ENCODE measurements at places on chromosomes 5 and 9. TPM values are rescaled to one million over a fixed set of nuclear protein-coding genes. Genes with fewer than 3 reads are reported as not detected.

DNA sequence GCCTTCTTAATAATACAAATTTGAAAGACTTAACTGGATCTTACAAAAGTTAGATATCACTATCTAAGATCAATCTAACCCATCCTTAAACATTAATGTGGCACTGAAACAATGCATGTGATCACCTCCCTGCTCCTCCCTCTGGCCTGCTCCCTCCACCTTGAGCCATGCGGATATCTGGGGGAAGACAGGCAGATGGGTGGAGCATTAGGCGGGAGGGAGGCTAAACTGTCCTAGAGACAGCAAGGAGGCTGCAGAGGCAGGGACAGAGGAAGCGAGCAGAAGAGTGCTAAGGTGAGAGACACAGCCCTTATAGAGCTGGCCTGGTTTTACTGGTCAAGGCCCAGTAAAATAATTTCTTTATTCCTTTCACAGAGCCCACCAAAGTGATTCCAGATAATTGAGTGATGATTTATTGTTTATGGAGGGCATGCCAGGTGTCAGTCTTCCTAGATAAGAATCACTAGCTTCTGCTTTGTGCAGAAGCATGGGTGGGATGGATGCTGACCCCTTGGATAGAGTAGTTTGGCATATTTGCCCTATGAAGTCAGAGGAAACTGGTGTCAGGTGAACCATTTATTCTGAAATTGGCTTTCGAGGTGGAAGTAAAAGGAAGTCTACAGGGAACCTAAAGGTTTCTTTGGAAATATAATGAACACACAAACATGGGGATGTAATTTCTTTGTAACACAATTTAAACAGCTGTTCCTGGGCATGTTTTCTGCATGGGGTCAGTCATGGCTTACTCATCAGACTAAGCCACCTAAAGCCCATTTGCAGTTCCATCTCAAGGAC, 188.3 kb downstream of the GNAQ start:
- no peak for DNase-seq
- no peak overlapping the region for H3K4me3 ChIP-seq
- H3K27me3 ChIP-seq: no peaks in the 10 kb centered on the region

The CCDC187 gene
- total RNA-seq: 0.10 TPM

DNA sequence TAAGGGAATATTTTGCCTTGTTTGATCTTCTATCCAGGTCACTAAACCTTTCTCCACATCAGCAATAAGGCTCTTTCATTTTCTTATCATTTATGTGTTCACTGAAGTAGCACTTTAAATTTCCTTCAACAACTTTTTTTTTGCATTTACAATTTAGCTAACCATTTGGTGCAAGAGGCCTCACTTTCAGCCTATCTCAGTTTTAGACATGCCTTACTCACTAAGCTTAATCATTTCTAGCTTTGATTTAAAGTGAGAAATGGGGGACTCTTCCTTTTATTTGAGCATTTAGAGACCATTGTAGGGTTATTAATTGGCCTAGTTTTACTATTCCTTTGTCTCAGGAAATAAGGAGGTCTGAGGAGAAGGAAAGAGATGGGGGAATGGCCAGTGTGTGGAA, 250.5 kb downstream of the AUH start:
- H3K4me1 ChIP-seq: no peaks in the 10 kb centered on the region
- H3K27me3 ChIP-seq: peaks cover 3% of the 10 kb centered on the region
- H3K36me3 ChIP-seq: no peaks in the 10 kb centered on the region
- no peak overlapping the region for H3K27ac ChIP-seq

The CYLC2 gene
- not detected for total RNA-seq

- peak overlapping the region; percentile 69 for H3K27ac ChIP-seq
- H3K36me3 ChIP-seq: peaks cover 48% of the 10 kb centered on the region
- no peak overlapping the region for H3K4me3 ChIP-seq
- H3K27me3 ChIP-seq: no peaks in the 10 kb centered on the region
- peaks cover 70% of the 10 kb centered on the region for H3K4me1 ChIP-seq
Observed at GRCh38 chr5:172858990-172859811, 25.1 kb downstream of the ERGIC1 start.

GRCh38 chr5:14211818-14212803, 69.0 kb downstream of the TRIO start:
- H3K4me1 ChIP-seq: peaks cover 24% of the 10 kb centered on the region
- no peaks in the 10 kb centered on the region for H3K36me3 ChIP-seq
- no peak overlapping the region for H3K4me3 ChIP-seq
- H3K27me3 ChIP-seq: no peaks in the 10 kb centered on the region

The SLC34A3 gene
- total RNA-seq: not detected

DNA sequence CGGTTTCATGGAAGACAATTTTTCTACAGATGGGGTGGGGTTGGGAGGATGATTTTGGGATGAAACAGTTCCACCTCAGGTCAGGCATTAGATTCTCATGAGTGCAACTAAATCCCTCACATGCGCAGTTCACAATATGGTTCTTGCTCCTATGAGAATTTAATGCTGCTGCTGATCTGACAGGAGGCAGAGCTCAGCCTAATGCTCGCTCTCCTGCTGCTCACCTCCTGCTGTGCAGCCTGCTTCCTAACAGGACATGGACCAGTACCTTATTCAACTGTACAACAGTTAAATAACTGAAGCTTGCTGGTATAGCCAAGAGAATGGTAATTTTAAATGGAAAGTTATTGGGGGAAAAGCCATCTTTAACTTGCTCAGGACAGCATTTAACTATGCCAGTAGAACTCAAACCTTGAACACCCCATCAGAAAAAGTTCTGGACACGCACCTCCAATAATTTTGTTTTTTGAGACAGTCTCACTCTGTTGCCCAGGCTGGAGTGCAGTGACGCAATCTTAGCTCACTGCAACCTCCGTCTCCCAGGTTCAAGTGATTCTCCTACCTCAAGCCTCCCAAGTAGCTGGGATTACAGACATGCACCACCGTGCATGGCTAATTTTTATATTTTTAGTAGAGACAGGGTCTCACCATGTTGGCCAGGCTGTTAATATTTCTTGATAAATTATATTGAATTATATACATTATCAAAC, 27.7 kb downstream of the HMGCR start:
- H3K36me3 ChIP-seq: peaks cover 36% of the 10 kb centered on the region
- H3K27ac ChIP-seq: no peak overlapping the region
- no peak overlapping the region for H3K4me3 ChIP-seq
- no peaks in the 10 kb centered on the region for H3K4me1 ChIP-seq
- H3K27me3 ChIP-seq: no peaks in the 10 kb centered on the region

GRCh38 chr9:81669041-81669651, 20.2 kb downstream of the TLE1 start:
- no peaks in the 10 kb centered on the region for H3K27me3 ChIP-seq
- H3K4me3 ChIP-seq: no peak overlapping the region
- peaks cover 56% of the 10 kb centered on the region for H3K36me3 ChIP-seq

DNA sequence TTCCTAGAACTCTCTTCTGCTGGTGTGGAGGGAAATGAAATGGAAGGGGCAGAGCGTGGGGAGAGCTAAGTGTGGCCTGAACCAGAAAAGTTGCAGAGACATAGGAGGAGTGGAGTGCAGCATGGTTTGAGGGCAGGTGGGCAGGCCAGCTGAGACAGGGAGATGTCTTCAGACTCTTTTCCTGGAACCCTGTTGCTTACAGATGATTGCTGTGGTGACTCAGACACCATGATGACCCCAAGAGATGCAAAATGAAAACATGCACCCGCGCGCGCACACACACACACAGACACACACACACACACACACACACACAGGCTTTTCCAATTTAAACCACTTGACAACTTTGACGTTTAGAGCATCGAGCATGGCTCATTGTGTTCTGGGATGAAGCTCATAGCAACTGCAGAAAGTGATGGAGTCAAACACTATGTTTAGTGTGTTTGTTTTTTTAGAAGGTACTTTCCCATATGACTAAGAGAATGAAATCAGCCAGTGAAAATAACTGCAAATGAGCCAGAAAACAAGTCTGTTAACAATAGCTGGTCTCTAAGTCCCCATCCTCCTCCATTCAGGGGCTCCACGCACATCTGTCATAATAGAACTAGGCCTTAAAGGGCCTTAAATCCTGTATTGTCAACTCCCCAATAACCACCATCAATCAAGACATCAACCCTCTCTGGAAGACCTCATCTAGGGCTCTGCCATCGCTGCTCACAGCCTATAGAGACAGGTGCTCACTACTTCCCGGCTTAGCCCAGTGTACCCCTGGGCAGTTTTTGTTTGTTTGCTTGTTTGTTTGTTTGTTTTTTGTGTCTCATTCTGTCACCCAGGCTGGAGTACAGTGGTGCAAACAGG, 9.6 kb downstream of the TMOD1 start:
- DNase-seq: no peak
- H3K27me3 ChIP-seq: no peaks in the 10 kb centered on the region
- no peak overlapping the region for H3K4me3 ChIP-seq
- H3K4me1 ChIP-seq: no peaks in the 10 kb centered on the region
- no peaks in the 10 kb centered on the region for H3K36me3 ChIP-seq

DNA sequence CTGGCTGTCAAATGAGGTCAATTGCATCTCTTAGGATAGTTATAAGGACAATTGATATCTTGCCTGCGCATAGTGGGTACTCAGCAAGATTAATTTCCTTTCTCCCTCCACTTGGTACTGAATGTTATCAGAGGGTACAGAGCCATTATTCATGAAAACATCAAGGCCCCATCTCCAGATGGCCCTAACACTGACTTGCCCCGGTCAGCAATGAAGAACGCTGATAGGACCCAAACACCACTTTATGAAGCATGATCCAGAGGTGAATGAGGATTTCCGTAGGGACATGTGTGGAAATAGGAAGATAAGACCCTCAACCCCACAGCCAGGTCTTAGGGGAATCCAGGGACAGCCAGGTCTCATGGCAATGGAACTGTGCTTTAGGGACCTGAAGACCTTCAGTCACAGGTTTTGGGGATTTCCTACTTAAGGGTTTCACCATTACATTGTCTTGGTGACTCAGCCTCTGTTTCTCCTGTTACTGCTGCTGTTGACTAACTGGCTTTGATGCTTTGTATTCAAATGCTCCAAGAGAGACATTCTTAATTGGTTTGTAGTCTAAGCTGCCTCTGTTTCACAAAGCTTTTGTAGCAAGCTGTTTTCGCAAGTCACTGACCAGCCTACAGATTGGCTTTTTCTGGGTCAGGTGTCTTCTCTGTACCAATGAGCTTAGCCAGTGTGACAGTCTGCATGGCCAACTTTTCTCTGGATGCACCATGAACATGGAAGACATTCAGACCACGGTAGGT, 35.3 kb upstream of the IQGAP2 start:
- no peaks in the 10 kb centered on the region for H3K36me3 ChIP-seq
- no peaks in the 10 kb centered on the region for H3K4me1 ChIP-seq
- H3K27ac ChIP-seq: no peak overlapping the region
- no peak for DNase-seq
- no peak overlapping the region for H3K4me3 ChIP-seq

The PHF24 gene
- total RNA-seq: 0.67 TPM

- no peaks in the 10 kb centered on the region for H3K36me3 ChIP-seq
- DNase-seq: peak; percentile 58
- no peak overlapping the region for H3K27ac ChIP-seq
- H3K4me1 ChIP-seq: no peaks in the 10 kb centered on the region
Observed at GRCh38 chr5:139839918-139840317, 44.3 kb downstream of the PSD2 start.

DNA sequence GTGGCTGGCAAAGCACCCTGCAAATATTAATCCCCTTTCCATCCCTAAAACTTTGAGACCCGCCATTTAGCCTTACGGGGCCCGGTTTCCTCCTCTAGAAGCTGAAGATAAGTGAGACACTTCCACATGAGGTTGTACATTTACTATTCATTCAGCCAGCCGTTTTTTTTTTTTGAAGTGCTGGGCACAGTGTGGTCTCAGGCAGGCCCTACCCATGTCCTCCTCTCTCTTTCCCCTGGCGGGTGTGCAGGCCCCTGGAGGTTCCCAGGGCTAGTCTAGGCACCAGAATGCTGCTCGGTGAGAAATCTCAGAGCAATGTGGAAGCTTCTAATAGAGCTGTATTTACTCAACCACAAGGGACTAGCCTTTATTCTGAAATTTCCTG, 107.4 kb upstream of the LARP1 start:
- DNase-seq: no peak
- H3K4me1 ChIP-seq: peaks cover 16% of the 10 kb centered on the region
- no peak overlapping the region for H3K27ac ChIP-seq

The ADAMTS6 gene
- 6.4 TPM for total RNA-seq

DNA sequence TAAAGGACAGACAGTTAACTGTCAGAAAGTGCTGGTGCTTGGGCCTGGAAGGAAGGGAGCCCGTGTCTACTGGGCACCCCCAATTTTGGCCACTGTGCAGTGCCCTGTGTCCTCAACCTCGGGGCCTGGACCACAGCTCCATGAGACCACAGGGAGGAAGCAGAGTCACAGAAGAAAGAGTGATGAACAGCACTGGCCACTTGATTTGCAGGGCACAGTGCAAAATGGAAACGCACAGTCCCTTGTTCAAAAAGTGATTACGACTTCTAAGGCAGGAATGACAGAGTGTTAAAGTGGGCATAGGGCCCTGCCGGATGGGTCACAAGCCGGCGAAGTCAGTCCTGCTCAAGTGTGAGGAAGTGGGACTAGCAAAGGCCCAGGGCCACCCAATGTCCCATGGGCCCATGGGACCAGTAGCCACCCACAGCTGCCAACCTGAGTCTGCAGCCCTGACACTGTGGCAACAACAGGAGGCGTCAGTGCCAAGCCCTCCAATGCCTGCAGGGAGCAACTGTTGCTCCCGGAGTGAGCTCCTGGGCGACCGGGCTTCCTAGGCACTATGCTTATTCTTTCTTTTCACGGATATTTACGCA, 85.4 kb downstream of the ADAMTS2 start:
- H3K27ac ChIP-seq: no peak overlapping the region
- DNase-seq: peak; percentile 60
- H3K4me3 ChIP-seq: no peak overlapping the region
- H3K4me1 ChIP-seq: peaks cover 37% of the 10 kb centered on the region

GRCh38 chr5:175894793-175895192, 23.4 kb downstream of the CPLX2 start:
- no peak overlapping the region for H3K4me3 ChIP-seq
- H3K4me1 ChIP-seq: peaks cover 11% of the 10 kb centered on the region
- no peak for DNase-seq

- no peaks in the 10 kb centered on the region for H3K27me3 ChIP-seq
- no peak for DNase-seq
- no peaks in the 10 kb centered on the region for H3K4me1 ChIP-seq
Observed at GRCh38 chr5:34639852-34640626, 16.1 kb upstream of the RAI14 start.

The BAAT gene
- total RNA-seq: not detected

The WDR31 gene
- total RNA-seq: 1.2 TPM

The FEM1C gene
- 17.9 TPM for total RNA-seq

The TBC1D13 gene
- 28.5 TPM for total RNA-seq

The PCDHA1 gene
- total RNA-seq: not detected

GRCh38 chr5:21680196-21680595, 1172.9 kb downstream of the CDH12 start:
- H3K36me3 ChIP-seq: no peaks in the 10 kb centered on the region
- no peaks in the 10 kb centered on the region for H3K4me1 ChIP-seq
- no peak overlapping the region for H3K27ac ChIP-seq

The BARHL1 gene
- not detected for total RNA-seq

- no peak overlapping the region for H3K4me3 ChIP-seq
- H3K4me1 ChIP-seq: peaks cover 11% of the 10 kb centered on the region
- H3K27ac ChIP-seq: no peak overlapping the region
- no peaks in the 10 kb centered on the region for H3K27me3 ChIP-seq
- H3K36me3 ChIP-seq: no peaks in the 10 kb centered on the region
Observed at GRCh38 chr9:106479679-106480078, 383.3 kb upstream of the ZNF462 start.

- H3K4me3 ChIP-seq: no peak overlapping the region
- no peaks in the 10 kb centered on the region for H3K4me1 ChIP-seq
- DNase-seq: no peak
- no peaks in the 10 kb centered on the region for H3K27me3 ChIP-seq
- no peak overlapping the region for H3K27ac ChIP-seq
Observed at GRCh38 chr5:77898385-77898784, 122.2 kb upstream of the TBCA start.
